ENCODE measurements at places on chromosomes 1 and 21. TPM values are rescaled to one million over a fixed set of nuclear protein-coding genes. Genes with fewer than 3 reads are reported as not detected.

MAP3K6 gene
- 16.9 TPM for total RNA-seq

CASQ1 gene
- not detected for total RNA-seq

ERG gene
- total RNA-seq, result 170 TPM

FCRL2 gene
- total RNA-seq, result not detected
